GM06990 (cell line): ENCODE measurements at places on chromosomes 6 and 20.

DNA sequence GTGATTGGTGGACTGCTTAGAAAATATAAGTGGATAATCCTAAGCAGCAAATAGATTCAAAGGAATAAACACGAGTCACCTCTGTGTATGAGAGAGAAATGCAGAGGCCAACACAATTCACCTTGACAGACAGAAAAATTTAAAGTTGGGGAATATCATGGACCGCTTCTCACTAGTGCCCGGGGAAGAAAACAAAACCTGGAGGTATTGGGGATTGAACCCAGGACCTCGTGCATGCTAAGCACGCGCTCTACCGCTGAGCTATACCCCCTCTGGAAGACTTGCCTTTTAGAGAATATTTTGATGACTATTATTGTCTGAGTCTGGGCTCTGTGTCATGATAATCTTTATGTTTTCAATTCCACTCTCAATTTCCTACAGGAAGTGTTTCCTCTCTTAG, 111.9 kb downstream of the TRIM27 start:
- no peak for DNase-seq

GRCh38 chr6:10531503-10531902, 10.4 kb downstream of the GCNT2 start:
- DNase-seq, result peak; percentile 59

- no peak for DNase-seq
Measured at GRCh38 chr6:134436950-134437349, 119.0 kb upstream of the SGK1 start.

GRCh38 chr6:8535519-8535918, 100.2 kb upstream of the SLC35B3 start:
- no peak for DNase-seq

DNA sequence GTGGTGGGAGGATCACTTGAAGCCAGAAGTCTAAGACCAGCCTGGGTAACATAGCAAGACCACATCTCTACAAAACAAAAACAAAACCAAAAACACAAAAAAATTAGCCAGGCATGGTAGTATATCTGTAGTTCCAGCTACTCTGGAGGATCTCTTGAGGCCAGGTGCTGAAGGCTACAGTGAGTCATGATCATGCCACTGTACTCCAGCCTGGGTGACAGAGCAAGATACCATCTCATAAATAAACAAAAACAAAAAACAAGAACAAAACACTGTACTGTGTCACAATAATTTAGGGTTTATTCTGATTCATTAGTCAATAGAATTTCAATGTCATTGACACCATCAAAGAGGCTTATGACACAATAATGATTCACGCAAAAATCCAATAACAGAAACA, 1121.7 kb upstream of the MAP3K7 start:
- no peak for DNase-seq

DNA sequence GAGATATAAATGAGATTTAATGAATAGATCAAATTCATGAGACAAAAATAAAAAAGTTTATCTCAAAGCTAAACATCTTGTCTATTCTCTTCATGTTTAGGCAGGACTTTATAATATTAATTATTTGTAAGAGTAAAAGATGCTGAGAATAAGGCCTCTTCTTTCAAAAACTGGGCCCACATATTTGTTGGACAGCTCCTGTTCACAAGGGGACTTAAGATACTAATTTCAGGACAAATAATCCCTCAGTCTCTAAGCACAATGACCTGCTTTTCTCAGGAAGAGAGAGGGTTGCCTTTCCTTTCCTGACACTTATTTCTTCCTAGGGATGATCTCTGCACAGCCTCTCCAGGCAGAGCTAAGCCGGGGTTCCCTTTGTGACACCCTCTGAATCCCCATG, 43.3 kb downstream of the NOX3 start:
- no peak for DNase-seq

DNA sequence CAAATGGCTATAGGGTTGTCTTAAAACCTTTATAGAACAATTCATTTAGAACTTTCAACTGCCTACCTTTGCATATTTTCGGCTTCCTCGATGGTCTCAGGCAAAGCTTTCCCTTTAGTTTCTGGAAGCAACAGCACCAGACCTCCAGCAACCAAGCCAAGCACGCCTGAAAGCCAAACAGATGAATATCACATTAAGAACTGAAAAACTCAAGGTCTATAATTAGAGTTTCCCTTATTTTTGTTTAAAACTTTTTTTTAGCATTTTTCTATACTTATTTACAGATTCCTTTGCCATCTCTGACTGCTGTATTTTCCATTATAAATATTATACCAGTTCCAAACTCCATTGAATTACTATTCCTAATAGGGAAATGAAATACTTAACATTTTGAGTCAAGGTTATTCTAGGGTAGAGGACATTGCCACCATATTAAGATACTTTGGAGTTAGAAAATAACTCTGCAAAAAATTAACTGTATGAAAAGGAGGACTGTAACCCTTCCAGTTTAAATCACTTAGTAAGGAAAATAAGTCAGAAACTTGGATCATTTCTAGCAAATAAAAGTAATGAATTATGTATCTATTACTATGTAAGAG, 33.9 kb downstream of the SLC22A2 start:
- no peak for DNase-seq
